ENCODE measurements at places on chromosomes 1 and 21. TPM values are rescaled to one million over a fixed set of nuclear protein-coding genes. Genes with fewer than 3 reads are reported as not detected.

DNA sequence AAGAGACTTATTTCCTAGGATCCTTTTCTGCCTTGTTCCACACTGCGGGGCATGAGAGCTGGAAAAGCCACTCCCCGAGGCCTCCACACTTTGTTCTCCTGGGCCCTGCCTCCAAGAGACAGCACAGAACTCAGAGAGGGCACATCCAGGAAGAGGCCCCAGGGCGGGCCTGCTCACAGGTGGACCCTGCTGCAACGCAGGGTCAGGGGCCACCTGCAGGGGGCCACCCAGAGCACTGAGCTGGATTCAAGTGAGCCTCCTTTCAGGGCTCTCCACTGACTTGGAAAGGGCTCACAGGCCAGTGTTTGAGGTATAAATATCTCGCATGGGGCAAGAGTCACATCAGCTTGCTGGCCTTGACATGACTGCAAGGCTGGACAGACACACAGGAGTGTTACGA lies 4.8 kb downstream of the RGS16 start:
- no peak for DNase-seq

GRCh38 chr21:28719723-28720122 lies 273.0 kb downstream of the LTN1 start:
- no peak for DNase-seq

DNA sequence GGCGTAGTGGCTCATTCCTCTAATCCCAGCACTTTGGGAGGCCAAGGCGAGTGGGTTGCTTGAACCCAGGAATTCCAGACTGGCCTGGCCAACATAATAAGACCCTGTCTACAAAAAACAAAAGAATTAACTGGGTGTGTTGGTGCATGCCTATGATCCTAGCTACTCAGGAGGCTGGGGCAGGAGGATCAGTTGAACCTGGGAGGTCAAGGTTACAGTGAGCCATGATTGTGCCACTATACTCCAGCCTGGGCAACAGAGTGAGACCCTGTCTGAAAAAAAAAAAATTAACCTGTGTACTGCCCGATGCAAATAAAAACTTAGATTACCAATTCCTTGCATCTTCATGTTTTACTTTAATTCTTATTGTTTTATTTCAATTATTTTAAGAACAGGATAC lies 193.2 kb downstream of the PATJ start:
- no peak for DNase-seq

DNA sequence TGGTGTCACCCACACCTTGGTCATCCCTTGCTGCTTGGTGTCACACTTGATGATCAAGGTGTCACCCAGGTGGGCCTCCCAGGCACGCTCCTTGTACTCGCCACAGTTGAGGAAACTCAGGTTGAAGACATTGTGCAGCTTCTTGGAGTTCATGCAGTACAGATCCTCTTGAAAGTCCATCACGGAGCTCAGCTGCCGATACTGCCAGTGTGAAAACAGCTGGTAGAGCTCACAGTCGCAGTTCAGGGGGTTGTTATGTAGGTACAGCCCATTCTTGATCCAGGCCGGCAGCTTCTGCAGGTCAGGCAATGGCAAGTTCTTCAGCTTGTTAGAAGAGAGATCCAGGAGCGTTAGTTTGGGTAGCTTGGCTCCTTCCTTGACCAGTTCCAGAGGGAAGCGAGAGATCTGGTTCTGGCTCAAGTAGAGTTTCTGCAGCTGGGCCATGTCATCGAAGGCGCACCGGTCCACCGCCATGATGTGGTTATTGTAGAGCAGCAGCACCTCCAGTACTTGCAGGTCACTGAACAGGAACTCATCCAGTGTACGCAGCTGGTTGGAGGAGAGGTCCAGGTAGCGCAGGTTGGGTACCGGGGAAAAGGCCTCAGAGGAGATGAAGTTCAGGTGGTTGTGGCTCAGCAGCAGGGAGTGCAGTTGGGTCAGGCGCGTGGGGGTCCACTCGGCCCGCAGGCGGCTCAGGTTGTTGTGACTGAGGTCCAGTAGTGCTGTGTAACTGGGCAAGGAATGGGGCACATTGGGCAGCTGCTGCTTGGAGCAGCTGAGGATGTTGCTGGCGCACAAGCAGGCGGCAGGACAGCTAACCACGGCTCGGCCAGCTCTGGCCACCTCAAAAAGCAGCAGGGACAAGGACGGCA lies 1.3 kb downstream of the AMIGO1 start:
- DNase-seq, result no peak

GRCh38 chr1:214361636-214362035 lies 80.7 kb downstream of the SMYD2 start:
- DNase-seq, result no peak

DNA sequence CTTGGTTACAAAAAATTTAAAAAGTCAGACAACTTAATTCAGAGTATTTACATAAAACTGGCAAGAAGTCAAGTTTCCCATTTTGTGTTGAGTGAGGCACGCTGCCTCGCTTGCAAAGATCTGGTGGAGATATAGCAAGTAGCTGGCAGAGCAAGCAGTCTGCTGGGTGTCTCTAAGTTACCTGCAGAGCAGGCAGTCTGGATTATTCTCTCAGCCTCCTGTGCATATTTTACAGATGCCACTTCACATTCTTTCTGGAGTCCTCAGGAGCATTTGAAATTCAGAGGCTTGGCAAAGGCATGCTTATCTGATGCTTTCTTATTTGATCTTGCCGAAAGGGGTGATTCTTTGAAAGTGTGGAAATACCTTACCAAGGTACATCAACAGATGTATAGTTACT lies 640.4 kb upstream of the ADGRL4 start:
- DNase-seq, result peak; percentile 11

DNA sequence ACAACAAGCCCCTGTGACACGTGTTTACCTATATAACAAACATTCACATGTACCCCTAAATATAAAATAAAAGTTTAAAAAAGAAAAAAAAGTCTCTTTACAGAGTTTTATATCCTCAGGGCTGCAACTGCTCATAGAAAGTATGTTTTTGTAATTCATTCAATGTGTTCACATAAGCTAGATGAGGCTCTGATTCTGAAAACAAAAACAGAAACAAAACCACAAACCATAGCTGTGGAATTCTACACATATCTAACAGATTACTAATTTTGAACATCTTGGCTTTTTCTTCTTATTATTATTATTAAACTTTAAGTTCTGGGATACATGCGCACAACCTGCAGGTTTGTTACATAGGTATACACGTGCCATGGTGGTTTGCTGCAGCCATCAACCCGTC lies 579.6 kb upstream of the ZRANB2 start:
- DNase-seq, result no peak

DNA sequence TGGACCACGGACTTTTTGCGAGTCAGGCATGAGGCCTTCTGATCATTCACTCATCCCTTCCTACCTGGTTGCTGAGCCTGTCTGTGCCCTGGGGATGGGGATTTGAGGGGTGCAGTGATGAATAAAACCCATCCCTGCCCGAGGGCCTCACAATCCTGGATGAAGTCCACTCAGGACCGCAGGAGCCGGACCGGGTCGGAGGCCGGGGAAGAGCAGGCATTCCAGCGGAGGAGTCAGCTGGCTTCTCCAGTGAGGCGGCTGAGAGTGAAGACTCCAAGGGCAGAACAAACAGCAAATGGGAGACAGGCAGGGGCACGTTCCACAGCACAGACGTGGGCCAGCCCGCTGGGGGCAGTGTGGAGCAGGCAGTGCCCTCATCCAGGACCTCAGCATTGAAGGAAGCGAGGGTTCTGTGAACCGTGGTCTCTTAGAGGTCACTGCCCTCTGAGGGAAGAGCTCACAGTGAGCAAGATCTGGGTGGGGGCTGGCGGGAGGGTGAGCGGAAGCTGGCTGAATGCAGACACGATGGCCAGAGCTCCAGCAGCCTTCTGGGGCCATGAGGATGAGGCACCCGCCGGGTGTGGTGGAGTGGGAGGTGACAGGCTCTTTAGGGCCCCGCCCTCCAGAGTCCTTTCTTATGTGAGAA lies 10.9 kb upstream of the LRRC3 start:
- no peak for DNase-seq

GRCh38 chr1:43879414-43879813 lies 54.2 kb upstream of the ARTN start:
- DNase-seq, result no peak

The TTC24 gene
- not detected for total RNA-seq

The NCF2 gene
- total RNA-seq, result 13.7 TPM

The ANKRD45 gene
- total RNA-seq, result not detected

The HUNK gene
- 4.4 TPM for total RNA-seq

The OR2L2 gene
- not detected for total RNA-seq

The ZNF672 gene
- 23.6 TPM for total RNA-seq

The SWT1 gene
- total RNA-seq, result 9.6 TPM

The KRTAP11-1 gene
- total RNA-seq, result not detected
